Endothelial cell (in vitro differentiated cells): ENCODE measurements at places on chromosomes 5 and 9.

DNA sequence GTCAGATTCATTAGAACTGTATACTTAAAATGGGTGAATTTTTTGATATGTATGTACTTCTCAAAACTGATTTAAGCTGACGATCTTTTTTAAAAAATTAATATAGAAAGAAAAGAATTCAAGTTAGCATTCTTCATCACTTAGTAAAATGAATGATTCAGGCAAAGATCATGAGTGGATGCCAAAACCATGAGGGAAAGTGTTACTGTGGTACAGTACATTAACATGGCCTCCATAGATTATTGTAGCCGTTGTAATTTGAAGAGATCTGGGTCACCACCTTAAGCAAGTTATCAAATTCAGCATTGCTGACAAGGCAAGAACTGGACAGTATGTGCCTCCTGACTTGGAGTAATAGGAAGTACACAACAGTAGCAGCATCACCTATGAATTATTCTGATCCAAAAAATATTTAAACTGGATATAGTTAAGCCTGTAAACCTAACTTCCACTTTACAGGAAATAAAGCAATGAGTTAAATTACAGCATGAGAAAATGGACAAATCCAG lies 29.7 kb downstream of the C9orf85 start:
- H3K27me3 ChIP-seq, result no peaks in the 10 kb centered on the region
- DNase-seq, result no peak
- no peaks in the 10 kb centered on the region for H3K36me3 ChIP-seq
- no peak overlapping the region for H3K27ac ChIP-seq
- no peak overlapping the region for H3K4me3 ChIP-seq
- H3K4me1 ChIP-seq, result no peaks in the 10 kb centered on the region

DNA sequence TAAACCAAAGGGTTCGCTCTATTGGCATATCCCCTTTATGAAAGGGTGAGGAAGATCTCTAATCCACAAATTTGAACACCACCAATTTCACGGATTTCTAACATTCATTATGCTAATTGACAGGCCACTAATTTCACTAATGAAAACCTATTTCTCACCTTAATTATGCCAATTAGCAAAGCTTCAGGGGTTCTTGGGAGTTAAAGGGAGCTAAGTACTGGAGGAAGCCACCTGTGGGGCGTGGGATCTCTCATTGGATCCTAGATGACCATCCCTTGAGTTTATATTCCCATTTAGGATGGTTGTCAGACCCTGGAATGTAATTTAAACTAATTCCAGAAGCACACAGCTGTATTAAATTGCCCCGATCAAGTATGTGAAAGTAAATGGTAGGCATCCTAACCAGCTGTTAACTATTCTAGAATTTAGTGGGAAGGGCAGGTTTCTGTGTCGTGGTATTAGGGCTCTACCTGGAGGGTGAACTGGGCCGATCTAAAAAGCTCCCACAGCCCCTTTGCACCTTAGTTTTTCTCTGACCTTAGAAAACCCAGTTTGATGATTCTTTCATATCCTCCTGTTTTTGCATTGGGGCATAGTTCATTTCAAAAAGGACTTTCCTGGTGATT lies 77.1 kb downstream of the C9orf152 start:
- DNase-seq, result no peak
- H3K27ac ChIP-seq, result peak overlapping the region; percentile 41
- H3K4me3 ChIP-seq, result peak overlapping the region; percentile 62
- peaks cover 24% of the 10 kb centered on the region for H3K36me3 ChIP-seq
- peaks cover 89% of the 10 kb centered on the region for H3K4me1 ChIP-seq

DNA sequence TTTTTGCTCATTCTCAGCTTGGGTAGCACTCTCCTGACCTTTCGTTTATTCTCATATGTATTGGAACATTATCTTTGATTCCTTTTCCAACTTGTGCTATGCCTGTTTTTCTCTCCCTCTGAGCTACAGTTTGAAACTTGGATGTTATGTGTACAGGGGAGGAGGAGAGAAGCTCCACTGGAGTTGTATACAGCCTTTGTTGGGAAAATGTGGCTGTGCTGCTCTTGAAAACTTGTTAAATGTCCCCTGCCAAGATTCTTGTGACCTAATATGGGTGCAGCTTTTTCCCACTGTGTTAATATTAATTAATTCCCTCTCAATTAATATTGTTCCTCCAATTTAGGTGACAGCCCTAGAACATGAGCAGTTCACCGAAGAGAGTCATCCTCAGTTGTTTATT lies 235.4 kb downstream of the AOPEP start:
- no peaks in the 10 kb centered on the region for H3K36me3 ChIP-seq
- no peaks in the 10 kb centered on the region for H3K27me3 ChIP-seq
- no peak for DNase-seq
- no peak overlapping the region for H3K4me3 ChIP-seq

DNA sequence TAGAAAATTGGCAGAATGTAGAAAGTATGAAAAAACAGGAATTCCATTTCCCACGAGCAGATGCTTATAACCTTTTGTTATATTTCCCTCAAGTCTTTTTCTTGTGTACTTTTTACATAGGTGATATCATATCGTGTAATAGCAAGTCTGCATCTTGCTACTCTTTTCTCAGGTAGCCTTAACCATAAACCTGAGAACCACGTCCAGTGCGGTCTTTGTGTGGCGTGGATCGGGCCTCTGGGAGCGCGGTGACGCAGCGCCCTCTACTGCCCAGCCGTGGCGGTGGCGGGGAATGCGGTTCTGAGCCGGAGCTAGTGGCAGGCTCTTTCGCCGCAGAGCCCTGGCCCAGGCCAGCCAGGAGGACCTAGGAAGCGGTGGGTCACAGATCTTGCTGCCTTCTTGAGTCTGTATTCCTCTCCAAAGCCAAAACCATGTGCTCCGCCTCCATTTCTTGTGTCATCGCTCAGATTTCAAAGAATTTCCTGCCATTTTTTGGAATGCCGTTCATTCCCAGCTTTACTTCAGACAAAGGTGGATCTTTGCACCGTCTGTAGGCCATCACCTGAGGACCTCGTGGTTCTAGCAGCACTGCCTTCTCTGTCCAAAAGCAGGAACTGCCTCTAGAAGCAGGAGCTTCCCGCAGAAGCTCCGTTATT lies 71.9 kb downstream of the MVB12B start:
- H3K27ac ChIP-seq, result no peak overlapping the region
- H3K36me3 ChIP-seq, result peaks cover 4% of the 10 kb centered on the region
- H3K27me3 ChIP-seq, result no peaks in the 10 kb centered on the region
- peaks cover 26% of the 10 kb centered on the region for H3K4me1 ChIP-seq
- peak; percentile 93 for DNase-seq

DNA sequence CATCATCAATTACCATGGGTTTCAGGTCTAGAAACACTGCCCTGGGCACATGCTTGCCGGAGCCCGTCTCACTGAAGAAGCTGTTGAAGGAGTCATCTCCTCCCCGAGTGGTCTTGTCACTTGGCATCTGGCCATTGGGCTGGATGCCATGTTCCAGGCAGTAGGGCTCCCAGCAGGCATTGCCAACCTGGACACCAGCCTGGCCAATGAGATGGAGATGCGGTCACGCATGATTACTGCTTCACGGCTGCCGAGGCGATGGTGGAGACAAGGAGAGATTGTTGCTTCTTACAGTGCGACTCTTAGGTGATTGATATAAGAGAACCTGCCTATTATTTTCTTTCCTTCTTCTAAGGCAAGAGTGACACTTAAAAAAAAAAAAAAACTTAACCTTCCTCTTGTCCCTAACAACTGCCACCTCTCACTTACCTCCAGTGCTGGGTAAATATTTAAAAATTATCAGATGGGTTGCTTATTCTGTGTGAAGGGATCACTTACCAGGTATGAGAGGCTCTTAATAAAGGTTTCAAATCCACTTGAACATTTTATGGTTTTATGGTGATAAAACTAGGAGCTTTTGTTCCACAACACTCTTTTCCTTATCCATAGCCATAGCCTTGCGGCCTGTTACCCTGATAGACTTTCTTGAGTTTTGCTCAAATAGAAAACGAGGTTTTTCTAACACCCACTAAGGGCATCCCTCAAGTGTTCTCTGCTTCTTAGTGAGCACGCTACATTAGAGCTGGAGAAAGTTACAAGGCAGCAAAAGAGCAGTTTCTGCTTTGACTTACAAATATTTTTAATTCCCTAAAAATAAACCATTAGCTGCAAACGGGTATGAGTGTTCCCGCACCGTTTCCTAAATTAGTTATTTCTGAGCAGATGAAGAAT lies 41.2 kb downstream of the NIM1K start:
- no peaks in the 10 kb centered on the region for H3K36me3 ChIP-seq
- H3K4me1 ChIP-seq, result no peaks in the 10 kb centered on the region
- no peak overlapping the region for H3K27ac ChIP-seq
- H3K27me3 ChIP-seq, result no peaks in the 10 kb centered on the region

- no peak for DNase-seq
- peaks cover 3% of the 10 kb centered on the region for H3K4me1 ChIP-seq
- H3K27ac ChIP-seq, result no peak overlapping the region
Measured at GRCh38 chr5:101995585-101995984, 300.5 kb downstream of the SLCO4C1 start.

GRCh38 chr9:19117039-19117716 lies 10.1 kb downstream of the PLIN2 start:
- H3K4me1 ChIP-seq, result peaks cover 6% of the 10 kb centered on the region
- H3K27ac ChIP-seq, result no peak overlapping the region
- H3K36me3 ChIP-seq, result peaks cover 69% of the 10 kb centered on the region
- no peak for DNase-seq

DNA sequence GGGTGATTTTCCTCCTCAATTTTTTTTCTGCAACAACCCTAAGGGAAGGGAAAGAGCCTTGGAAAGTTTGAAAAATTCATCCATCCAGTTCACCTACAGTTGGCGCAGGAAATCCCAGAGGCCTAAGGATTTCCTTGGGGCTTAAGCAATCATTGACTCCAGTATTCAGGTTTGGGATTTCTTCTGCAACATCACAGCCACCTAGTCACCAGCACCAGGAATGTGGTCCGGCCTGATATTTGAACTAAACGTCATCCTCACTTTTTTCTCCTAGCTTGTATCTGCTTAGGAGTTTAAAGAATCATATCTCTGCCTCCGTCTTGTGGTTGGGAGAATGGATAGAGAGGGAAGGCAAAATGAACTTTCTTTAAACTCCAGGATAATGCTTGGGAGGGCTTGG lies 20.2 kb upstream of the TLE4 start:
- H3K36me3 ChIP-seq, result no peaks in the 10 kb centered on the region
- DNase-seq, result no peak
- H3K27ac ChIP-seq, result no peak overlapping the region
- peaks cover 1% of the 10 kb centered on the region for H3K27me3 ChIP-seq

- H3K27me3 ChIP-seq, result peaks cover 2% of the 10 kb centered on the region
- H3K36me3 ChIP-seq, result no peaks in the 10 kb centered on the region
- H3K4me1 ChIP-seq, result no peaks in the 10 kb centered on the region
- DNase-seq, result no peak
- H3K27ac ChIP-seq, result no peak overlapping the region
Measured at GRCh38 chr9:125509476-125509875, 197.5 kb downstream of the MAPKAP1 start.

DNA sequence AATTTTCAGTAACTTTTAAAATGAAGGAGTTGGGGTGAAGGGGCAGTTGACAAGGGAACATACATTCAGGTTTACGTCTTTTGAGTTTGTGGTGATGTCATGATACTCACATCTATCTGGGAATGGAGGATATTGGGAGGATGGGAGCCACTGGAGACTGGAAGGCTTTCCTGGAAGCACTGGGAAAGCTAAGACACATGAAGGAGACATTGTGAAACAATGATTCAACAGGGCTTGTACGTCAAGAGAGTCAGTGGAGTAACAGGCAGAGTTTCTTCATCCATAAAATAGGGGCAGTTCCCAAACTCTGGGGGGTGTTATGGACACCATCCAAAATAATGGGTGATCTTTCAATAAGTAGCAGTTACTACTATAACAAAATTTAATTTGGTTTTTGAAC lies 572.8 kb downstream of the CCDC171 start:
- H3K36me3 ChIP-seq, result no peaks in the 10 kb centered on the region
- no peak overlapping the region for H3K4me3 ChIP-seq
- peaks cover 4% of the 10 kb centered on the region for H3K27me3 ChIP-seq

GRCh38 chr5:138602371-138603000 lies 27.3 kb upstream of the HSPA9 start:
- H3K27ac ChIP-seq, result no peak overlapping the region
- H3K4me3 ChIP-seq, result no peak overlapping the region
- no peak for DNase-seq

DNA sequence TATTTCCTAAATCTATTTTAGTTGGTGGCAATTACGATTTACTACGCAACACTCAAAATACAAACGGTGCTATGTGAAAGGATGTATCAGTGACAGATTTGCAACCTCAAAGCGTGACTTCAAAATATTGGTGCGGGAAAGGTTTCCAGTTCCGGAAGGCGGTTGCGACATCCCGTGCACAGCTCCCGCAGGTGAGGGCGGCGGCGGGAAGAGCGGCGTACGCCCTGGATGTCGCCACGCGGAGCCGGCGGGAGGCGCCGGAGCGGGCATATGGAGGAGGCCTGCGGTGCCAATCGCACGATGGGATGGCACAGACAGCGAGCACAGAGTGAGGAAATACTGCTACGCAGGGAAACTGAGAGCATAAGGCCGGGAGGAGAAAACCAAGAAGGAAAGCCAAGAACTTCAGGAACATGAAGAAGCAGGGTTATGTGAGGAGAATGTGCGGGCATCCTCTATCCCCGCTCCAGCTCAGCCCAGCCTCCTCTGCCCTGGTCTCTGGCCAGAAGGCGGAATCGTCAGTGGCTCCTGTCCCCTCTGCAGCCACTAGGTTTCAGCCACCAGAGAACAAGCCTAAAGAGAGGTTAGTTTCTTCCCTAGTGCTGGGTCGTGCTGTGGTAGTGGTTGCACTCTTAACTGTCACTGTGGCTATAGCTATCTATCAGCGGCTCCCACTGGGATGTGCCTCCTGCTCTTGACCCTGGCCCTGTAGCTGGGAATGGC lies 378.1 kb upstream of the TLE4 start:
- no peak overlapping the region for H3K4me3 ChIP-seq
- H3K27me3 ChIP-seq, result no peaks in the 10 kb centered on the region
- H3K27ac ChIP-seq, result no peak overlapping the region
- no peak for DNase-seq

DNA sequence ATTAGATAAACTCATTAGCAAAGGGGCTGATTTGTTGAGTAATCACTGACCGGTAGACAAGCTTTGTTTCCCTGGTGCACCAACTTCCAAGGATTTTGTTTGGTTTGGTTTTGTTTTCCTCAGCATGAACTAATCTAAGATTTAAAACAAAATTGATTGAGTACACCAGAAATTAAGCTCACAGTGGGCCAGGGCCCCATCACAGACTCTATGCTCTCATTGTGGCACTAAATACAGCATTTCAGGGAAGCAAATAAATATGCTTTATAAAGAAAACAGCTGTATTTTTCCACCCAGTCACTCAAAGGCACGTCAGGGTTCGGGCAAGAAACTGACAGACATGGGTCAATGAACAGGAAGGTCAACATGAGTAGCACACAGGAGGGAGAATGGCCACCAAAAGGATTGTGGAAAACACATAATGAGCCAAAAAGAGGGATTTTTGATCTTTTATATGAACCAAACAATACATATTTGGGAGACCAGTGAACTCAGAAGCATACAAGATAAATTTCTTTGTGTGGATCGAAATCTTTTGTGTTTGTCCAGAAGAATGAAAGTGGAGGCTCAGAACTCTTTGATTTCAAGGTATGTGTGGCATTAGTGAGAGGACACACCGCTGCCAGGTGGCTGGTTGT lies 8.8 kb downstream of the CFAP77 start:
- H3K27me3 ChIP-seq, result peaks cover 1% of the 10 kb centered on the region
- H3K36me3 ChIP-seq, result no peaks in the 10 kb centered on the region
- H3K27ac ChIP-seq, result no peak overlapping the region
- H3K4me3 ChIP-seq, result no peak overlapping the region
- no peak for DNase-seq
